Hippocampal formation (tissue), 2 donors: ENCODE measurements at places on chromosomes 7 and 10.

GRCh38 chr7:132817949-132818348, 241.7 kb upstream of the PLXNA4 start:
- DNase-seq: no peak

DNA sequence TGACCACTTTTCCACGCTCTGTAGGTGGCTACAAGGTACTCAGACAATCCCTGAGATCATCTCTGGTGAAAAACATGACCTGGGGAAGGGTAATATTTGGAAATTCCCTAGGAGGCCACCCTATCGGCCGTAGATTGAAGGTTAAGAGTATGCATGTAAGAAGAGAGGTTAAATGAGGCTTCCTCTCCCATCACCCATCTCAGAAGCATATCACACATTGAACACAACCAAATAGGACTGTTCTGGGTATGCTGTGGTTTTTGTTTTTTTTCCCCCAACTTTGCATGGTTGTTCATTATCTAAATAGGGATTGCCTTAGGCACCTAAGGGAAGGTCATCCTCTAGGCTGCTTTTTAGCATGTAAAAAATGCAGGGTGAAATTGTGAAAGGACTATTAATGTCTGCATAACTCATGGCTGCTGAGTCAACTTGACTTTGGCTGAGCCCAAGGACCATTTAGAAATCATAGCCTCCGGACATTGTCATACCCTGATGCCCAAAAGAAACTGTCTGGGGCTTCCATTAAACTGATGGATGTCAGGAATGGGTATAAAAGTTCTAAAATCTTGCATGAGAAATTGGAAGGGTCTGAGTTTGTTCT, 24.7 kb upstream of the ST8SIA6 start:
- no peak for DNase-seq

DNA sequence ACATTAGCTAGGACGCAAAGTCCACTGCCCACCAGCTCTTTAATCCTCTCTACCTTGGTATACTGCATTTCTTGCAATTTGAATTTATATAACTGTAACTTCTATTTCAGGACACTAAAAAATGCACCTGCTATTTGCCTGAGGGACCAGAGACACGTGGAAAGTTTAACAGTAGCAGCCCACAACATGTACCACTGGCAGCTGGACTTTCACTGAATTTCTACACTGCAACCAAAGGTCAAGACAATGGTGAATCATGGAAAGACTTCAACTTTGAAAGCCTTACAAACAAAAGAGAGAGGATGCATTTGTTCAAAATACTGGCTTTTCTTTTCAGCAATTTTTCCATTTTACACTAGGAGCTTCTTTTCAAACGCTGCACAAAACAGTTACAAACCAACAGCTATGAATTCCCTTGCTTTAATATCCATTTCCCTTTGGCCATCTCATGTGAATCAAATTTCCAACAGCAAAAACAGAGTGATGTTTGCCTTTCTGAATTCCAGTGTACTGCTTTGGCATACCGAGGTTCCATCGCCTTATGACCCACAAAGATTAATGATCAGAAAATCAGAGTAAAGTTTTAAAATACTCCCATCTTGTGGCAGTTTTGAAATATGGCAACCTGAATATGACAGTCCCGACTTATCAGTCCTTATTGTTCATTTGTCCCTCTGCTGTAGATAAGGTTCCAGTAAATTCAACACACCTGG, 29.9 kb upstream of the HNRNPH3 start:
- peak; percentile 53 for DNase-seq

GRCh38 chr7:120996333-120996987, 7.9 kb downstream of the CPED1 start:
- peak; percentile 8 for DNase-seq

GRCh38 chr7:68789597-68789996, 808.7 kb upstream of the AUTS2 start:
- no peak for DNase-seq

GRCh38 chr10:61096056-61096455, 152.1 kb upstream of the RHOBTB1 start:
- no peak for DNase-seq

- DNase-seq: no peak
Measured at GRCh38 chr10:133484818-133485217, 31.1 kb downstream of the SCART1 start.
